ENCODE measurements at places on chromosomes 5 and 9. TPM values are rescaled to one million over a fixed set of nuclear protein-coding genes. Genes with fewer than 3 reads are reported as not detected.
A peak's percentile ranks its signal among the peaks of the same experiment; 100 is the strongest.

DNA sequence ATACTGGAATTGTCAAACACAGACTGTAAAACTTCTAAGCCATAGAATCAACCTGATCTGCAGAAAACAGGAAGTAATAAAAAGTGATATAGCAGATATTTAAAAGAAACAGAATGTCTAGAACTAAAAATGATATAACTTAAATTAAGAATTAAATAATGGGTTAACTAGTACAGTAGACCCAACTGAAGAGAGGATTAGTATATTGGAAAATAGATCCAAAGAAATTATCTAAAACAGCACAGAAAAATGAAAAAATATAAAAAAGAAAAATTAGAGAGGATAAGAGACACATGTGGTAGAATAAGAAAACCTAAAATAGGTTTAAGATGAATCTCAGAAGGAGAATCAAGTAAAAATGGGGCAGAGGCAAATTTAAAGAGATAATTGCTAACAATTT, 219.9 kb downstream of the SEMA6A start:
- DNase-seq, result no peak

DNA sequence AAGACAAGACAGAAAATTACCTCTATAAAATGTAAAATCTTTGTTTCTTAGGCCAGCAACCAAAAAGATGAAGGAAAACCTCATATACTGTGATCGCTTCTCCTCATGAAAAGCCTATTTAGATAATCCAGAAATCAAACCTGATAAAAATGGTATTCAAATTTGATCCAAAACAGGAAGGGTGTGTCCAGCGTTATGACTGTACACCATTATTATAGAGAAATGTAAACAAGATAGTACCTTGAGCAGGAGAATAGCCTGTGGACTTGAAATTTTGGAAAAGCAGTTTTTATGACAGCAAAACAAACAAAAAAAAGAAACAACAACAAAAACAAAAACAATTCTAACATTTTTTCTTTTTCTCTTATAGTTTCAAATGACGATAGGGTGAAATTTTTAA, 1382.8 kb upstream of the CDH9 start:
- no peak for DNase-seq

- DNase-seq, result peak; percentile 17
Observed at GRCh38 chr9:27065288-27065687, 43.7 kb upstream of the TEK start.

DNA sequence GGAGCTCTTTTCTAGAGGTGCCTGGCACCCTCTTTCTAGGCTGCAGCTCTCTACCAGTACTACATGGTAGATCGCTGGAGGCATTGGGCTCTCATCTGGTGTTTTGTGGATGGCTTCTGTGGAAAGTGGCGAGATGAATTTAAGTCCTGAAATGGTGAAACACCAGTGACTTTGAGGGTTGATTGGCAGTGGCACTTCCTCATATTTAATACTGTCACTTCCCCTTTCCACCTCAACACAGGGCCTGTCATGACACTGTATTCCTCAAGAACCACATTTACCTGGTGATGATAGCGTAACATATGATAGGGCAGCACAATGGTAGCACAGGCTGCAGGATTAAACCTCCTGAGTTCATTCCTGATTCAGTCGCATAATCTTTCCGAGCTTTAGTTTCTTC, 132.1 kb downstream of the KDM4C start:
- no peak for DNase-seq

- no peak for DNase-seq
Observed at GRCh38 chr9:99762470-99762869, 59.2 kb upstream of the NR4A3 start.

DNA sequence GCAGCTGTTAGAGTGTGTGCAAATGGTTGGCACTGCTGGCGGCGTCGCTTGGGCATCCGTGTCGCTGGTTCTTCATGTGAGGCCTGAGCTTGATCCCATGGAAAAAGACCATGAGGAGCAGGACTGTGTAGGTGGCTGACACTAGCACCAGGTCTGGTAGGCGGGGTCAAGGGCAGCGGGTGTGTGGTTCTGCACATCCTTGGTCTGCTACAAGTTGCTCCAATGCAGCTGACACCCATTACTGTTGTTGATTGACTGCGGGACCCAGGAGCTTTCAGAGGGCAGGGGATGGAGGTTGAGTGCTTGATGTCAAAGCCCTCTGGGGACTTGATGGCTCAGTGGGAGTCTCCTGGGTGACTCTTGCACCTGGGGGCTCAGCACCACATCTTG, 29.0 kb upstream of the PITX1 start:
- no peak for DNase-seq

DNA sequence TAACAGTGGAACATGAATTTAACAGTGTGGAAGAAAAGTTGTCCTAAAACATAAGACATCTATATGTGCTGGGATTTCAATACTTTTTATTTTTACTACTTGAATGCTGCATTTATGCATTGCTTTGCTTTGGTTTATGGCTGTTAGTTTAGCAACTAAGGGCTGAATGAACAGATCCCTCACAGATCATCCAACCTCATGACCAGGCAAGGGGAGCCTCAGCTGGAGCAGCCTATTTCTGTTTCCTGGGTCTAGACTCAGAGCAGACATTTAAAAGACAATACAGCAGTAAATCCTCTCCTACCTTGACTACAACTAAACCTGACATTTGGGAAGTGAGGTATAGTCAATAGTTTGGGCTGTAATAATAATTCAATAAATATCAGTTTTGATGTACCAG, 163.3 kb downstream of the AUH start:
- no peak for DNase-seq

DNA sequence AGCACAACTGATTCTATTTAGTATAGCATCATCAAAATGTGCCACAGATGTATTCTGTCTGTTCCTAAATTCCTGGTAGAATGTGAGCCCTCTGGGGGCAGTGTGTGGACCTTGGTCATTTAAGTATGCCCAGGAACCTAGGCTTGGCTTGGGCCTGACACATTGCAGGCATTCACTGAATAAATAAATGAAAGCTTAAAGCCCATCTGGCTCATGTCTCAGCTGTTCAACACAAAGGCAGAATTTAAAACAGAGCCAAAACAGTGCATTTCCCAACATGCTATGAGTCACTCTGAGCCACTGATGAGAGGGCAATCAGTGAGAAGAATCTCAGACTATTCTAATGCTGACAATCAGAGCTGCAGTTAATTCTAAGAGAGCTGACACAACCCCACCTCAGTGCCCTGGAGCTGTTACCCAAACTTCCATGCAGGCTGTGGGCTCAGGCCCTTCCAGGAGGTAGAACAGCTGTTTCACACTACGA, 8.1 kb downstream of the FAM193B start:
- peak; percentile 91 for DNase-seq

GRCh38 chr5:178778919-178779318, 48.5 kb upstream of the ZNF354A start:
- no peak for DNase-seq

DNA sequence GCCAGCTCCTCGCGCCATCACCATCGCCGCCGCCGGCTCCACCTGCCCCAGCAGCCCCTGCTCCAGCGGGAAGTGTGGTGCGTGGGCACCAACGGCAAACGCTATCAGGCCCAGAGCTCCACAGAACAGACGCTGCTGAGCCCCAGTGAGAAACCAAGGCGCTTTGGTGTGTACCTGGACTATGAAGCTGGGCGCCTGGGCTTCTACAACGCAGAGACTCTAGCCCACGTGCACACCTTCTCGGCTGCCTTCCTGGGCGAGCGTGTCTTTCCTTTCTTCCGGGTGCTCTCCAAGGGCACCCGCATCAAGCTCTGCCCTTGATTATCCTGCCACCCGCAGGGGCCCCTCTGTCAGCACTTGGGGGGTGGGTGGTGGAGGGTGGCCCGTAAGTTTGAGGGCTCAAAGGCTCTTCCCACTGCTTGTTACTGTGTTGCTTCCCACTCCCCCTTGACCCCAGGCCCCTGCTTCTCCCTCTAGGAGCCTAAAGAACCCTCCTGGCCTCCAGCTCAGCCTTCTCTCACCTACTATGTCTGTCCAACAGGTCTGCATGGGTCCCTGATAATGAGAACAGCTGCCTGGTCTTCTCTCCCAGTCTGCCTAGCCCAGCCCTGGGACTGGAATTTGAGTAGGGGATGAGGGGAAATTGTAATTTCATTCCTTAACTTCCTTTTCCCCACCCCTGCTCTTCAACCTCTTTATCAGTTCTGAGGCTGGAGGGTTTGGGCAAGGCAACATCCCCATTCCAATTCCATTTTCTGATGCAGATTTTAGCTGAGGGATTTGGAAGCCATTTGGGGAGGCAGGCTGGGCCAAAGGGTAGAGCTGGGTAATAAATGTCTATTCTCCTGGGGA, 9.0 kb downstream of the RACK1 start:
- no peak for DNase-seq

GRCh38 chr5:160966921-160967320, 114.9 kb upstream of the ATP10B start:
- no peak for DNase-seq

- DNase-seq, result no peak
Observed at GRCh38 chr9:137760426-137760825, 117.2 kb upstream of the CACNA1B start.

- DNase-seq, result no peak
Observed at GRCh38 chr9:71752352-71752751, 16.0 kb downstream of the CEMIP2 start.

GRCh38 chr5:1724822-1725602, 74.6 kb downstream of the MRPL36 start:
- no peak for DNase-seq

- no peak for DNase-seq
Observed at GRCh38 chr5:130729541-130729940, 435.5 kb downstream of the HINT1 start.

- DNase-seq, result no peak
Observed at GRCh38 chr5:5297432-5298067, 124.9 kb upstream of the ICE1 start.

DNA sequence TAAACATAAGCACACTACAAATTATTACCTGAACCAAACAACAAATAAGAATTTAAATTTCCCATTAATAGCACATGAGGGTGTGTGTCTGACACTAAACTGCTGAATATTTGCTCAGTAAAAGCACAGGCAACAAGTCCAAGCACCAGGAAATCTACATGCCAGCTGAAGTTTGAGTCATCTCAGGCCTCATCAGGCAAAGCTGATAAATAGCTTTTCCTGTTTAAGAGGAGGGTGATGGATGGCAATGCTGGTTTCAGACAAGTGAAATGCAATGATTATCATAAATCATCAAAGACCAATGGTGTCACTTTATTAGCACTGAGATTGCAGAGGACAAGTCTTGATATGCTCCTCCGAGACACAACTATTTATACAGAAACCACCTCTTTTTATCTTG, 1668.0 kb upstream of the C9orf72 start:
- no peak for DNase-seq

DNA sequence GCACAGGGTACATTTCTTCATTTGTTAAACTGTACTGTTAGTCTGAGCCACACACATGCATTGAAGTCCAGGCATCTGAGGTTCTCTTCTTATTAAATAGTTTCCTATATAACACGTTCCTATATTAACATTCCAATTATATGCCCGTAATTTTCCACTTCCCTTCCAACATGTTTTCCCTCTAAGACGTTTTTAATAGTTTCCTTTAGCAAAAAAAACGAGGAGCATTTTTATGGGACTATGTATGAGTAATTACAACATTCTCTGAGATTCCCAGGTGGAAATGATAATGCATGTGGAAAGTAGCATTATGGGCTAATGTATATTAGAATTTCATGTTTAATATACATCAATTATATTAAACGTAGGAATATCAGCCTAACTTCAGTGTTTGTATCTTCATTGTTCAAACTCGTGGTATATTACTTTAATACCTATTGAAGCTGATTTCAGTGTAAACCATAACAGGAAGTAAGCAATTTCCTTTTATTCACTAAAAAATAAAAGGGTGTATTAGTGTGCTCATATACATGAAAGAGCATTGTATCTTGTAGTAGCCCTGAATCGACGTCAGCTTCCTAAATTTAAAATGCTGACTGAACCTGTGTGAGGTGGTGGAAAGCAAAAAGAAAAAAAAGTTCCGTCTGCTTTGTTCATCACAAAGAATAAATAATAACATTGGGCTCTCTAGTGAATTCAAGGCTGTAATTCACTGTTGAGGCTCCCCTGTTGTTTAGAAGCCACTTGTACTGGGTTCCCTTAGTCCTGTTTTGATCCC, 11.3 kb downstream of the SMARCA2 start:
- DNase-seq, result peak; percentile 82

DNA sequence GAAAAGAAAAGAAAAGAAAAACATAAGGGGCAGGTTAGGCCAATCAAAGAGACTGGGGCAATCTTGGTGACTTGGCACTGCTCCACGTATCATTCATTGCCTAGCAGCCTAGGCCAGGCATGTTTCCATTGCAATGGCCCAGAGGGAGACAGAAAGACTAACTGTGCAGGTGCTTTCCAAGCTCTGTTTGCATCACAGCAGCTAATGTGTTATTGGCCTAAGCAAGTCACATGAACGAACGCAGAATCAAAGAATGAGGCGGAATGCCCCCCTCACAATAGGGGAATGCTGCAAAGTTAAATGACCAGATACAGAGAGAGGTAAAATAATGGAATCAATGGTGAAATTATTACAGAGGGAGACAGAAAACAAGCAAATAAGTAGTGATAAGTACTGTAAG, 11.1 kb upstream of the VPS13A start:
- no peak for DNase-seq

- DNase-seq, result no peak
Observed at GRCh38 chr5:66515209-66515608, 81.0 kb upstream of the MAST4 start.

- DNase-seq, result peak; percentile 41
Observed at GRCh38 chr5:1004461-1005248, 3.9 kb upstream of the NKD2 start.

GRCh38 chr5:125717209-125717608, 706.0 kb upstream of the GRAMD2B start:
- no peak for DNase-seq

DNA sequence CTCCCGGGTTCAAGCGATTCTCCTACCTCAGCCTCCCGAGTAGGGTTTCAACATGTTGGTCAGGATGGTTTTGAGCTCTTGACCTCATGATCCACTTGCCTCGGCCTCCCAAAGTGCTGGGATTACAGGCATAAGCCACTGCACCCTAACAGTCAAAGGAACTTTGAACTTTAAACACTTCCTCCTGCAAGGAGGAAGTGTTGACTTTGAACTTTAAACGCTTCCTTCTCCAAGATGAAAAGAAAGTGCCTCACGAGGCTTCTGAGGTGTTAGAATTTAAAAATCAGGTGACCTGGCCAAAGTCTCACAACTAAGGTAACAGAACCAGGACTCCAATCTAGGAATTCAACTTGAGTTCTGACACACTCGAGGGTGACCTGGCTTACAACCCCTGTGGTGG, 150.9 kb downstream of the BRINP1 start:
- DNase-seq, result no peak

Gene MRPL50
- total RNA-seq, result 13.3 TPM

Gene LCN10
- not detected for total RNA-seq

Gene SLC44A1
- 10.1 TPM for total RNA-seq

Gene RASGRF2
- 20.6 TPM for total RNA-seq

Gene TMC1
- 0.22 TPM for total RNA-seq

Gene LRRC19
- total RNA-seq, result not detected

Gene OR1Q1
- total RNA-seq, result not detected

Gene ADCY2
- not detected for total RNA-seq

Gene ANKRD34B
- not detected for total RNA-seq

Gene INSL6
- not detected for total RNA-seq

Gene ZNG1A
- total RNA-seq, result 10.7 TPM
